ENCODE measurements at places on chromosomes 3 and 15. TPM values are rescaled to one million over a fixed set of nuclear protein-coding genes. Genes with fewer than 3 reads are reported as not detected.
A peak's percentile ranks its signal among the peaks of the same experiment; 100 is the strongest.

GRCh38 chr3:149251186-149251585 lies 29.6 kb upstream of the CP start:
- DNase-seq: no peak

DNA sequence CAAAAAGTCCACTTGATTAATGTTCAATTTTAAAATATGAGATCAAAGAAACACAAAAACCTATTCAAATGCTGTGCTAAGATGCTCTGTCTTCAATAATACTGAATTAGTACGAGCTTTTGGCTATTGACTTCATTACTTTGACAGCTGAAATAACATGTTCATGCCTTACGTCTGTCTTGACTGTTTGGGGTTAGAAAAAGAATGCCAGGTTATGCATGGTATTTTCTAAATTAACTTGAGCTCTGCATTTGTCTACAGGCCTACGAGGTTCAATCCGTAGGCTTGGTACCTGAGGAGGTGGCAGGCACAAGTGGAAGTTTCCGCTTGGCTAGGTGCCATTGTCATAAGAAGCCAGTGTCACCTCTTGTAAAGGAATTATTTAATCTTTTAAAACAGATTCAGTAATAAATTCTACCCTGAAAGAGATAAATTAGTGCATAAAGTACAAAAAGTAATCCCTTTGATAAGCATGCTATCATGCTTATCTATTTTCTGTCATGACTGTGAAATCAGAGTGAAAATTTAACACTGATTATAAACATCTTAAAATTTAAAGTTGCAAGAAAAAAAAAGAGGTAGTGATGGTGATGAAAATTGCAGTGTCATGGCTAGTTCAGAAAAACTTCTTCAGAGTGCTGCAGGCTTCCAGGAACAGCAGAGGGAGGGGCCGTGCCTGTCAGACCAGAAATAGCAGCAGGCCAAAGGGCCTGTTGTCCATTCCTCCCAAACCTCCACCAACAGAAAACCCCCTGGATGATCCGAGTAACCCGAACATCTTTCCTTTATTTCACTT lies 115.7 kb downstream of the ARRDC4 start:
- no peak for DNase-seq

The TEX264 gene
- 41.7 TPM for polyA plus RNA-seq

- DNase-seq: no peak
Observed at GRCh38 chr15:72200395-72201237, 3.0 kb upstream of the GRAMD2A start.

The ZSCAN2 gene
- 21.7 TPM for polyA plus RNA-seq

DNA sequence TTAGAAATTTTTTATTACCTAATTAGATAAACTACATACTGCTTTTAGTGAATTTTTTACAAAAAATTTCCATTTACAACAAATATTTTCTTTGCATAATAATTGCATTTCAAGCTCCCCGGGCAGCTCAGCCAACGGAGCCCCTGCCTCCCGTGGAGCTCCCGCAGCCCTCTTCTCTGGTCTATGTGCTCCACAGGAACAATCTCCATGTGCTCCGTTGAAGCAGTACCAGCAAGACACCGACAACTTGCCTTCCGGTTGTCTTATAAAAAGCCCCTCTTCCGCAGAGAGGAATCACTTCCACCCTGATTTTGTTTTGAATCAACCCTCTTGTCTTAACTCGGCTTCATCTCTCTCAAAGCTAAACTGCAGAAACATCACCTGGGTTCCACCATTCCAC lies 46.9 kb upstream of the CHD2 start:
- no peak for DNase-seq

The STAG1 gene
- polyA plus RNA-seq: 32.3 TPM

The ADGRG7 gene
- not detected for polyA plus RNA-seq

- DNase-seq: no peak
Observed at GRCh38 chr3:40572588-40572987, 47.8 kb downstream of the ZNF621 start.

The SLC22A14 gene
- 0.24 TPM for polyA plus RNA-seq

The FETUB gene
- not detected for polyA plus RNA-seq

DNA sequence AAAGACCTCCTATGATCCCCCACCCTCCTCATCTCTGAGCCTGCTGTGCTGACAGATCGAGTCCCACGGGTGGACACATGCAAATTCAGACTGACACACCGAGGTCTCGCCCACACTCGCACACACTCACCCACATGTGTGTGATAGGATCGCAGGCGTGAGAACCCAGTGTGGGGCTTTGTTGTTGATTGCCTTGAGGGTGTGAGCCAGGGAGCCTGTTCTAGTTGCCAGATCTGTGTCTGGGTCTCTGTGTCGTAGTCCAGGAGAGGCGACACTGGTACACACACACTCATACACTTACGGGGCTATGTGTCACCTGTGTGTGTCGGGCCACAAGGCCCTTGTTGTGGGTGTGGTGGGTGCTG lies 2.0 kb downstream of the EPHB3 start:
- DNase-seq: no peak

GRCh38 chr3:64909757-64910467 lies 222.1 kb upstream of the ADAMTS9 start:
- no peak for DNase-seq

The CTXN2 gene
- polyA plus RNA-seq: not detected

The PP2D1 gene
- polyA plus RNA-seq: 0.70 TPM

GRCh38 chr15:65789759-65790425 lies 2.2 kb downstream of the DENND4A start:
- DNase-seq: no peak

GRCh38 chr3:135240426-135240825 lies 445.4 kb downstream of the EPHB1 start:
- DNase-seq: no peak

The CHST2 gene
- polyA plus RNA-seq: 115 TPM

DNA sequence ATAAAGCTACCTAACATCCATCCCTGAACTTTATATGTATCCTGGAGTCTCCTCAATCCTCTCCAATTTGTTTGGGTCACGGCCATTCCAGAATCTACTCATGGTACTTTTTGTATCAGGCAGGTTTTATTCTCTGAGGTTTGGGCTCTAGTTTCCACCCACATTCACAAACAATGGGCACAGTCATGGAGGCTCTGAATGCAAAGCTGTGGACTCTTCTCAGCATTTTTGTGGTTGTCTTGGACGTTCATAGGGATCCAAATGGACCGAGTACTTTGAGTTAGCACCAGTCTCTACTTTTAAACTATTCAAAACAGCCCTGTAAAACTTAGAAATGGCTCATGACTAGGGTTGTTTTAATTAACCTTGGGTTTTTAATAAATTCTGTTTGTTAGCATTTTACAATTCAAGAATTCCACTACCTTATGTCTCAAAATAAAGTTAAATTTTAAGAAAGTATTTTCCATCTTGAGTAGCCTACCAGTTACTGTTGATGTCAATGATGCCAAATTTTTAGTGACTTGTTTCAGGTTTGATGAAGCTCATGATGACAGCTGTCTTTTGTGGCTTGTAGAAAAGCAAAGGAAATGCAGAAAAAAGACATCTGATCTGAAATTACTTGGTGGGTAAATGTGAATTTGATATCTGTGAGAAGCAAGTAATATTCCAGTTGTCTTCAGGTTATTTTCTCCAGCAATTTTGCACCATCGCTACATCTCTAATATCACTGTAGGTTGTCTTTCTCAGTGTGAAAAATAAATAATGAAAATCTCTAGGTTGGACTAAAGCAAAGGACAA lies 275.7 kb upstream of the THBS1 start:
- no peak for DNase-seq

The LRRIQ4 gene
- polyA plus RNA-seq: 0.14 TPM

GRCh38 chr3:16337856-16338540 lies 73.0 kb downstream of the OXNAD1 start:
- no peak for DNase-seq

The SPCS1 gene
- polyA plus RNA-seq: 113 TPM

- peak; percentile 68 for DNase-seq
Observed at GRCh38 chr15:71666763-71667620, 143.4 kb upstream of the NR2E3 start.

DNA sequence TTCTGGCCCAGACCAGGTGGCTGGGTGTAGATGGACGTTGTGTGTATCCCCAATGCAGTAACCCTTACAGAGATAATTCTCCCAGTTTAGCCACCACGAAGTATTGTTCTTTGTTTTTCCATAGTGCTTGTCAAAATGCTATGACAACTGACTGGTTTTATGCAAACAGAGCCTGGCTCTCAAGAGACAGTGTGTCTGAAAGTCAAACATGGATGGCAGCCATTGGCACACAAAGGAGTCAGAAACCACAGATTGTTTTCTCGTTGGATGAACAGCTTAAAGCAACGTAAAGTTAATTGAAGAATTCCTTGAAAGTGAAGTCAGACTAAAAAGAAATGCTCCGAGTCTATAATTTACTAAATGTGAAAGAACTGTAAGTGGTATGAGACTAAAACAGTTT lies 91.2 kb downstream of the FILIP1L start:
- DNase-seq: no peak

The CCDC33 gene
- polyA plus RNA-seq: 1.8 TPM

GRCh38 chr3:153856932-153857331 lies 264.3 kb upstream of the ARHGEF26 start:
- DNase-seq: no peak

GRCh38 chr3:189292667-189293484 lies 121.1 kb downstream of the TPRG1 start:
- no peak for DNase-seq

- DNase-seq: no peak
Observed at GRCh38 chr3:196335503-196335948, 2.7 kb downstream of the TM4SF19 start.

- DNase-seq: no peak
Observed at GRCh38 chr3:184570035-184570434, 8.4 kb downstream of the EPHB3 start.

DNA sequence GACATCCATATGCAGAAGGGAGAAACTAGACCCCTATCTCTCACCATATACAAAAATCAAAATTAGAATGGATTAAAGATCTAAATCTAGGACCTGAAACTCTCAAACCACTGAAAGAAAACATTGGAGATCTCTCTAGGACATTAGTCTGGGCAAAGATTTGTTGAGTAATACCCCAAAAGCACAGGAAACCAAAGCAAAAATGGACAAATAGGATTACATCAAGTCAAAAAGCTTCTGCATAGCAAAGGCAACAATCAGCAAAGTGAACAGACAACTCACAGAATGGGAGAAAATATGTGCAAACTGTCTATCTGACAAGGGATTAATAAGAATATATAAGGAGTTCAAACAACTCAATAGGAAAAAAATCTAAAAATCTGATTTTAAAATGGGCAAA lies 54.8 kb downstream of the MYO9A start:
- no peak for DNase-seq

DNA sequence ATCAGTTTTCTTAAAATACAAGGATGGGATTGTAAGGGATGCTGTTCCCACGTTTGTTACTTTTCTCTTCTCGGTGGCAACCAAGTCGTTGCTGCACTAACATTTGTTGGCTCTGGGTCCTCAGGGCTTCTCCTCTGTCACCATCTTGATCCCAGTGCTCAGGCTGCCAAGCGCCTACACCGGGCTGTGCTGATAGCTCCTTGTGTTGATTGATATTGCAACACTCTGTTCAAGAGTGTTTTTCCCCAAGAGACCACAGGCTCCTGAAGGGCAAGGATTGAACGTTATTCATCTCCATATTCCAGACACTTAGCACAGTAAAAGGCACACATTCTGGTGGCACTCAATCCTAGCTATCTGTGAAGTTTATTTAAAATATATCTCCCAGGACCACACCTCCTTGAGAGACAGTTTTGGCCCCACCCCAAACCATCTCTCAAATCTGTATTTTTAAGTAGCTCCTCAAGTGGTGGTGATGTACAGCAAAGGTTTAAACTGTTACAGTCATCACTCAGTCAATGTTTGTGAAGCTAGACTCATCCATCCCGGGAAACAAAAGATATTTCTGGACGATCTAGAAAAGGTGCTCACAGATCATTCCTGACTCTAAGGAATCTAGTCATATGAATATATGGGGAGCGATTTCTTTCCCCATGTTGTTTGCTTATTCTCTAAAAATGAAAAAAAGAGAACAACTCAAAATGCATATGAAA lies 38.5 kb upstream of the FOXP1 start:
- no peak for DNase-seq

The SLC49A4 gene
- polyA plus RNA-seq: 11.4 TPM

The CHRFAM7A gene
- polyA plus RNA-seq: 3.4 TPM

The LXN gene
- 156 TPM for polyA plus RNA-seq

The TNNC1 gene
- 21.0 TPM for polyA plus RNA-seq

- DNase-seq: peak; percentile 62
Observed at GRCh38 chr3:22960105-22960984, 242.8 kb upstream of the UBE2E2 start.

GRCh38 chr15:38050529-38051448 lies 116.3 kb downstream of the TMCO5A start:
- no peak for DNase-seq

DNA sequence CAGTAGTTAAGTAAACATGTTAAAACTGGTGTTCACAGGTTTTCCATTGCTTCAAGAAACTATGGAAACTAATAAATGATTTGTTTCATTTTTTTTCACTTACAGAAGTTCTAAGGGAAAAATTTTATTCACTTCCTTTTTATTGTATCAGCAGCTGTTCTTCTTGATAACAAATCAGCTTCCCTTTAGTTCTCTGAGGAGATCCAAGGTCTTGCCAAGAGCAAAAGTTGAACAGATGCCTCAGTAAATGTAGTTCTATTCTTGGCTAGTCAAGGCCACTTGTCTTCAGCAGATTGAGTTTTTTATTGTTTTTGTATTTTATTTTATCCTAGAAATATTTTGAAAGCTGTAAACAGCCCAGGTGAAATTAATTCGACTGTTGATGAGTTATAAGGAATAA lies 41.8 kb downstream of the KCNH8 start:
- DNase-seq: no peak

DNA sequence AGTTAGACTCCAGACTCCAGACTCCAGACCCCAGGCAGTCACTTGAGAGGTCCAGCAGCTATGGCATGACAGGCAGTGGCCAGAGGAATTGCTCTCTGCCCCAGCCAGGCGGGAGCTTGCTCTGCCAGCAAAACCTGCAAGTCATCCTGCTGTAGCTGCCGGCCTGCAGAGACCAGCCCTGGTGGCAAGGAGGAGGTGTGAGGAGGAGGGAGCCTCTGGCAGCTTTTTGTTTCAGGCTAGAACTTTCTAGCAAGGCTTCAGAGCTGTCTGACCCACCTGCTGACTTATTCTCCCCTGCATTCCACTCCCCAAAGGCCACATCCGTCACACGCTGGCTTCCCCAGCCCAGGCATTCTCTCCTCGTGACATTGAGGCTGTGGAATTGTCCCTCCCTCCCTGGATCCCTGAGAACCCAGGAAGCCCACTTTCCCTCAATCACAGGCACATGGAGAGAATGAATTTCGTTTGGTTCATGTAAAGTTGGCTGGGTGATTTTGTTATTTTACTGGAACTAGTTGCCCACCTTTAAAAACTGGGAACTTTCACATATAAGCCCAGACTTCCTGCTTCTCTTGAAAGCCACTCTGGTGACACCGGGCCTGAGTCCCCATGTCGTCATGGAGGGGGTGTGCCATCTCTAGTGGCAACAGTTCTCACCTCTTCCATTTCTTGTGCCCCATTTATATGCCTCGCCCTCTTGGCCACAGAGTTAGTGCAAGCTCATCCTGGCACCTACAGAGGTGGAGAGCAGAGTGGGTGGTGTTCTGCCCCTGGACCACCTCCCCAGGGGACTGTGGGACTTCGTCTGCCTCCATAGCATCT lies 82.7 kb downstream of the ABHD5 start:
- DNase-seq: no peak

The UNC13C gene
- 19.8 TPM for polyA plus RNA-seq

- DNase-seq: no peak
Observed at GRCh38 chr15:98764291-98764690, 116.0 kb downstream of the IGF1R start.

GRCh38 chr15:78168608-78169007 lies 19.4 kb downstream of the IDH3A start:
- no peak for DNase-seq

- DNase-seq: no peak
Observed at GRCh38 chr3:116524453-116525210, 79.3 kb upstream of the LSAMP start.
